Cortex of kidney (tissue), 1 donor: ENCODE measurements at places on chromosomes 13 and 19.

- no peak for DNase-seq
These were observed 64.3 kb downstream of the COL4A1 start for GRCh38 chr13:110242615-110243014.

- DNase-seq = no peak
These were observed 515 bp downstream of the UFM1 start for GRCh38 chr13:38350114-38350617.

- DNase-seq = no peak
These were observed 22.8 kb upstream of the ZBTB7A start for GRCh38 chr19:4089400-4089908.

DNA sequence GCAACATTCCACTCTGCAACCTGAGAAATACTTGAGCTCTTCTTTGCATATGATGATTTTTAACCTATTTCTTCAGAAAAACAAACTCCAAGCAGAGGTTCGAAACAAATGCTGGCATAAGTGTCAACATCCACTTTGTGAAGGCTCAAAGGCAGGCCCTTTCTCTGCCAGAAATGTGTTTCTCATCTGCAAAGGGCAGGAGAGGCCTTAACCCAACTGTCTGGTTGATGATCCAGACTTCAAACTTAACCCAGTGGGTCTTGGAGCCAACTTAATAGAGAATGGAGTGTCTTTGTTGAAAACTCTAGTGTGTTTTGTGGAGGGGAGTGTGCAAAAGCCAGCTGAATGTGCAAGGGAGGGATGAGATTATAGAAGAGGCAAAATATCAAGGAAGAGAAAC, 28.3 kb upstream of the ZNF507 start:
- DNase-seq = no peak

- no peak for DNase-seq
These were observed 40.7 kb downstream of the PCCA start for GRCh38 chr13:100129605-100130004.

GRCh38 chr13:45847554-45848224, 3.9 kb downstream of the SIAH3 start:
- DNase-seq = no peak

- no peak for DNase-seq
These were observed 29.2 kb downstream of the SYDE1 start for GRCh38 chr19:15136234-15136954.
